ENCODE measurements at places on chromosomes 12 and 14.

GRCh38 chr14:78933166-78933565 lies 763.0 kb downstream of the NRXN3 start:
- no peak for DNase-seq

GRCh38 chr12:124321040-124321481 lies 26.2 kb downstream of the RFLNA start:
- peak; percentile 16 for DNase-seq

DNA sequence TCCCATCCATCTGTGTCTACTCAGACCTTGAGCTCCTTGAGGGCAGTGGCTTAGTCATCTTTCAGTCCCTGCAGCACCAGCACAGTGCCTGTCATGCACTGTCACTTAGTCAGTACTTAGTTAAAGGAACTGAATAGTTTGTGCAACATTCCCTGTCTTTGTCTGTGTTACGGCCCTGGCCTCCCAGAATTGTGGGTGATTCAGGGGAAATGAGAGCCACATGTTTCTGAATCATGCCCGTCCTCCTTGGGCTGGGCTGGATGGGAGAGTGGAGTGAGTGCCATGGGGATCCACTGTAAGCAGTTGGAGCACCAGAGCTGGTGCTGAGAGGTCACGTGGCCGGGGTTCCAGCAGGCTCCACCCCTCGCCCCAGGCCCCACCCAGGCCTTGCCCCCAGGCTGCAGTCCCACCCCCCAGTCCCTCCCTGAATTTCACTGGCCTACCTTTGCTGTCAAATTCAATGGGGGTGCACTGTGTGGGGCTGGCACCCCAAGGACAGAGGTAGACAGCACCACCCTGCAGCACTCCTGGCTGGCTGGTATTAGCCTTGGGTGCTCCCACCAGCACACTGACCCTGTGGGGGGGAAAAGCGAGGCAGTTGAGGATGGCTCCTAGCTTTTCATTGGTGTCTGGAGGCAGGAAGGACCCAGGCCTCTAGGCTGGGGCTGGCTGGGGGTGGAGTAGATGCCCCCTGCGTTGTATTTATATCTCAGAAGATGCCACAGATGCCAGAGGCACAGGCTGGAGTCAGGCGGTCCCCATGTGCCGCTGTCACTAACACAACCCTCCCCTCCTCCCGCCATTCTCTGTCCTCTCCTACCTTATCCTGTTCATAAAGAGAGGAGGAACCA lies 7.5 kb downstream of the ITGA5 start:
- no peak for DNase-seq

DNA sequence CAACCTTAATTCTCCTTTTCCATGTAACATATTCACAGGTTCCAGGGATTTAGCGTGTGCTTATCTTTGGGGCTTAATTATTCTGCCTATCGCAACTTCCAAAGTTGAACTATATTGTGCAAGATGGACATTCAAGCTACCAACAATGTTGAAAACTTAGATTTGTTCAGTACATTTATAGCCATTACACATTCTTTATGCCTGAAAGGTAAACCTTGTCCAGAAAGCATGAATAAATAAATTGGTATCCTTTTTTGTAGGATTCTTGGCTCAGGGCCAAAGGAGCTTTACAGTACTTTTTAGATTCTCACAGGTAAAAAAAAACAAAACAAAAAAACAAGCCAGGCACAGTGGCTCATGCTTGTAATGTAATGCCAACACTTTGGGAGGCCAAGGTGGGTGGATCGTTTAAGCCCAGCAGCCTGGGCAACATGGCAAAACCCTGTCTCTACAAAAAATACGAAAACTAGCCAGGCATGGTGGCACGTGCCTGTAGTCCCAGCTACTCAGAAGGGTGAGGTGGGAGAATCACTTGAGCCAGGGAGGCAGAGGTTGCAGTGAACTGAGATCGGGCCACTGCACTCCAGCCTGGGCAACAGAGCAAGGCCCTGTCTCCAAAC lies 3.3 kb downstream of the C12orf56 start:
- no peak for DNase-seq

GRCh38 chr12:92382383-92382878 lies 236.8 kb upstream of the BTG1 start:
- no peak for DNase-seq

- DNase-seq = no peak
Measured at GRCh38 chr12:49432616-49433015, 65.4 kb downstream of the SPATS2 start.

GRCh38 chr14:92322516-92322915 lies 449 bp upstream of the SLC24A4 start:
- DNase-seq = no peak

GRCh38 chr12:79560225-79560889 lies 130.4 kb downstream of the PAWR start:
- no peak for DNase-seq

- no peak for DNase-seq
Measured at GRCh38 chr12:74418573-74418972, 119.1 kb upstream of the ATXN7L3B start.

GRCh38 chr14:59320763-59321625 lies 132.5 kb downstream of the DAAM1 start:
- peak; percentile 63 for DNase-seq

DNA sequence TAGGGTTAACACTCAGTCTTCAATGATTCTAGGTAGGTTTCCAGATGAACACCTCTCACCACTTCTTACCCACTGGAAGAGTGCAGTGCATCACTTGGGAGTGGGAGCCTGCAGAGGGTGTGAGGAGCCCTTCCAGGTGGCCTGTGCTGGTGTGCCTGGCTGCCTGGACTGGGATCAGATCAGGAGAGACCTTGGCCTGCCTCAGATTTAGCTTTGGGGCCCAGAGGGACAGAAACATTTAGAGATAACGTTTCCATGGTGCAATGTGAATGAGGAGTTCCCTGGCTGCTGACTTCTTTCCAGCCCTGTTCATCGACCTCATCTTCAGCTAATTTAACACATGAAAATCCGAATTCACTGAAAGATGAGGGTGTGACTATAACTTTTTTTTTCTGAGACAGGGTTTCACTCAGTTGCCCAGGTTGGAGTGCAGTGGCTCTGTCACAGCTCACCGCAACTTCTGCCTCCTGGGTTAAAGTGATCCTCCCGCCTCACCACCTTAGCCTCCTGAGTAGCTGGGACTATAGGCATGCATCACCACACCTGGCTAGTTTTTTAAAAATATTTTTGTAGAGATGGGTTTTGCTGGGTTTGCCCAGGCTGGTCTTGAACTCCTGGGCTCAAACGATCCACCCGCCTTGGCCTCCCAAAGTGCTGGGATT lies 53.6 kb downstream of the SUSD6 start:
- no peak for DNase-seq

DNA sequence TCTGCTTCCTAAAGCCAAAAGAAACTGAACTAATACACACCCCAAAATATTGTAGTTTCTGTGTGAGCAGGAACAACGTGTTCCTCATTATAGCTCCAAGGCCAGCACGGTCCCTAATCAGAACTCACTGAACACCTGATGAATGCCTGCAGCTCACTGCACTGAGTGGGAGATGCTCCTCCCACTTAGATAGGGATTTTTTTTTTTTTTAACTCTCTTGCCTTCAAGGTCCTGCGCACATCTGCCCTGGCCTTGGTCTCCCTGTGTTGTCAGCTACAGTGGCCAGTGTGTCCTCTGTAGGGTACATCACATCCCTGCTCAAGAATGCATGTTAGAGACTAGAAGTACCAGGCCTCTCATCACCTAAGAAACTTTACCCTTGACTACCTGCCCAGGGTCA lies 44.3 kb upstream of the TMPO start:
- DNase-seq = no peak

DNA sequence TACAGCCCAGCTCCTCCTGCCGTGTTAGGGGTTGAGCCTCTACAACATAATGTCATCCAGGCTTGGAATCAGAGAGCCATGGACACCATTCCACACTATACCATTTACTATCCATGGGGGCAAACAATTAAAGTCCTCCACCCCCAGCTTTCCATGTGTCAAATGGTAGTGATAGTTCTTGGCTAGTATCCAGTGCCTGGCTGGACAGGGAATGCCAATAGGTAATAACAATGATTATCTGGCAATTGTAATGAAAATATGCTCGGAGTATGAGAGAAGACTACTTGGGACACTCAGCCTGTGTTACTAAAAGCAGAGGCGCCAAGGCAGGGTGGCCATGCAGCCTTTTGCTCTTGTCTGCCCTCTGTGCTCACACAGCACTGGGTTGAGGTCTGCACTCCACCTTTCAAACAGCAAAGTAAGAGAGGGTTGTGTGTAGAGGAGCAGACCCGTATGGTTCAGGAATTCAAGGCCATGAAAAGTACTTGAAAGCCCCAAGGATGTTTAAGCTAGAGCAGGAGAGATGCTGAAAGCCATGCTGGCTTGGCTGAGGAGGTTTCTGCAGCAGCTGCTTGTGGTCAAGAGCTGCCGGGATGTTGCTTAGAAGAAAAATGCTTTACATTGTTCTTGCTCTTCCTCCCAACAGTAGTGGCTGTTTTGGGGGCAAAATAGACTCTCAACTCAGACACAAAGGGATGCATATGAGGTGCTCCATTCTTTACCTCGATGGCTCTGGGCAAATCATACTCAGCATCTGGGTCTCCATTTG lies 10.6 kb downstream of the SERPINA3 start:
- no peak for DNase-seq

- DNase-seq = no peak
Measured at GRCh38 chr12:6766651-6767349, 637 bp downstream of the PTMS start.

DNA sequence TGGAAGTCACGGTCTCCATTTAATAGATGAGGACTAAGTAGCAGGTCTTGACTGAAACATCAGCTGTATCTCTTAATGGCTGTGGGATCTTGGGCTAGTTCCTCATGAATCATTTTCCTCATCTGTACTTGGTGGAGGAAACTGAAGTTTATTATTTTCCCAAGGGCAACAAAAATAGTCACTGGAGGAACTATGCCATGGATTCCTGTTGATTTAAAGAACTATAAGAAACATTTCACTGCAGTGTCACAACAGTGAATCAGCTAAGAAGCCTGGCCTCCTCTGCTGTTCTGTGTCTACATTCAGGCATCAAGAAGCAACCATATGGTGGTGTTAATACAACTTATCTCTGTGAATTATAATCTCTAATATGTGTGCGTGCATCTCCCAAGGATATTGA lies 200.5 kb downstream of the STXBP6 start:
- no peak for DNase-seq

DNA sequence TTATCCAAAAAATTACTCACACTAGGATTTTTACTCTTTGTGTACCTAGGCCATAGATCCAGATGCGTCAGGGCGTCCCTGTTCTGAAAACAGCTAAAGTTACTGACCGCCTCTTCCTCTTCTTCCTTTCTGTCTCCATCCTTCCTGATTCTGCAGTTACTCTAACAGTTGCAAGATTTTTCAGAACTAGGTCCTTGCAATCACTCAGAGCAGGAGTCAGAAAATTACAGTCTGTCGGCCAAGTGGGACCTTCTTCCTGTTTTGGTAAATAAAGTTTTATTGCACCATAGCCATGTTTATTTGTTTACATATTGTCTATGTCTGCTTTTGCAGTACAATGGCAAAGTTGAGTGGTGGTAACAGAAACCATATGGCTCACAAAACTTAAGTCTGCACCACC lies 25.6 kb upstream of the FGF6 start:
- no peak for DNase-seq

DNA sequence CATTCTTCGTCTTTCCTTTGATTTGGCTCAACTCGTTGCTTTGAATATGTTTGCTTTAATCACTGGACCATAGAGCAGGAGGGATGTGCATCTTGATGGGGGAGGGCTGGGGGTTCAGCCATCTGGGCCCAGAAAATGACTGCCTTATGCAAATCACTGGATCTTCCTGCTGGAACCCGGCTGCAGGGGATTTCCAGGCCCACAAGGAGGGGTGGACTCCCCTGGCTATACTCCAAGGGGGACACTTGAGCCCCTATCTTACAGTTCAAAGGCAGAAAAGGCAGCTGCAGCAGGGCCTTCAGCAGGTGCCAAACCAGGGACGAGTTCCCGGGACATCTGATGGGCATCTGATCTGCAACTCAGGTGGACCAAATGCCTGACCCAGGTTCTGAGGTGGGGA lies 122.5 kb downstream of the DICER1 start:
- DNase-seq = no peak

GRCh38 chr14:29545714-29546113 lies 381.9 kb downstream of the PRKD1 start:
- DNase-seq = no peak

- no peak for DNase-seq
Measured at GRCh38 chr14:92144708-92145107, 22.9 kb downstream of the CPSF2 start.

DNA sequence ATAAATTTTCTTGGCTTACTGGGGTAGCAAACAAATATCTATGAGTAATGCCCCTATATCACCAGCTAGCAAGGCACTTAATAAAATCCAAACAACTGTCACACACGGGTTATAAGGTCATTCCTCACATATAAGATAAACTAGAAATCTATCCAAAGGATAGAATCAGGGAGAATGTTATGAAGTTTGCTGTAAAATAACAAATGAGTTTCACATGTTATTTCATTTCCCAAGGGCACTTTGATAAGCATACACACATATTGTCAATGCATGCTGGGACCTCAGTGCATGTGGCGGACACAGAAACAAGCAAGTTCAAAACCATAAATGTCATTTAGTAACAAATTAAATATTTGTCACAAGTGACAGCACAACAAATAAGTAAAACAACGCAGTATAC lies 429.4 kb downstream of the GXYLT1 start:
- no peak for DNase-seq

DNA sequence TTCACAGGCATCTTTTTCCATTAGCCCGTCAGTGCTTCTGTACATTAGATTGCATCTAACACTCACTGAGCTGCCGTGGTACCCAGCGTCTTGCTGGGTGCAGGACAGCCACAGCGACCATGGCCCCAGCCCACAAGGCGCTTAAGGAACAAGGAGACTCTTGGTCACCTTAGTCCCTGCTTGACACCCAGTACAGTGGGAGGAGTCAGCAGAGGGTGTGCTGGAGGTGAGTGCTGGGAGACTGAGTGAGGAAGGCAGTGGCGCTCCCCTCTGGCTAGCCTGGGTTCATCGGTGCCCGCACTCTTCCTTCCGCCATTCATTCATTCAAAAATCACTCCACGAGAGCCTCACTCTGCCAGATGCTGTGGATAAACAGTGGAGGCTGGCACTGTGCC lies 21.8 kb downstream of the FBLN5 start:
- DNase-seq = no peak

DNA sequence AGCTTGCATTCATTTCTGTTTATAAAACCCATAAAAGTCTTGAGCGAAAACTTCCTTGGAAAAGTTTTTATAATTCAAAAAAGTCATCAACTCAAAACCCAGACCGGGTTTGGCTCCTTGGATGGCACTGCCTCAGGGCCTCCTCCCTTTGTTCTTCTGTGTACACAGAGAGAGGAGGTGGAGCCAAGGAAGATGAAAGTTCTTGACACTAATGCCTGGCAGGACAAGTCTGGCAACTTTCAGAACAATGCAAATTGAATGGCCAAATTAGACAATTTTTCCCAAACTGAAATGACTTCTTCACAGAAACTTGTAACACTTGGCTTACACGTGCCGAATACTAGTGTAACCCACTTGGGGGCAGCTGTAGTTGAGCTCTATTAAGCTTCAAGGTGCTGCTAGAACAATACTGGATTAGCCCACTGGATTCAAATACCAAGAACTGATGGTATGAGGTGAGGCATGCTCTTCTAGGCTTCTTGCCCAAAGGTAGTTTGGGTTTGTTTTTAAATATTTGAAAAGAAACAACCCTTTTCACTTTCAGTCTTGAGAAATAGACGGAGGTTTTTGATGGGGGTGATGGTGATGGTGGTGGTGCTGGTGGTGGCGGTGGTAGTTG lies 86.6 kb upstream of the FRMD6 start:
- DNase-seq = no peak

Data from astrocyte of the cerebellum (primary cell).